ENCODE measurements at places on chromosomes 16 and 17.

DNA sequence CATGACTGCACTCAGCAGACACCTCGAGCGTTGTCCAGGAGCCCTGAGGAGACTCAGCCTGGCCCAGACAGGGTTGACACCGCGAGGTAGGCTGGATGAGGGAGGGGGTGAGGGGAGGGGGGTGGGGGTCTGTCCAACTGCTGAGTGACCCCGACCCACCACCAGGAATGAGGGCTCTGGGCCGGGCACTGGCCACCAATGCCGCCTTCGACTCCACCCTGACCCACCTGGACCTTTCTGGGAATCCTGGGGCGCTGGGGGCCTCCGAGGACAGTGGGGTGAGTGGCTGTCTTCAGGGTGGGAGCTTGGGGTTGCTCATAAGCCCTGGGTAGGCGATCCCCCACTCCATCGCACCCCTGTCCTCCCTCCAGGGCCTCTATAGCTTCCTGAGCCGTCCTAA, 2.7 kb downstream of the CARMIL2 start:
- no peak for DNase-seq

- peak; percentile 40 for DNase-seq
Observed at GRCh38 chr16:4316864-4317531, 1.1 kb downstream of the GLIS2 start.

- DNase-seq, result peak; percentile 27
Observed at GRCh38 chr16:88287219-88287618, 95.5 kb upstream of the ZNF469 start.

GRCh38 chr17:6231886-6232731, 161.9 kb downstream of the WSCD1 start:
- DNase-seq, result peak; percentile 3

DNA sequence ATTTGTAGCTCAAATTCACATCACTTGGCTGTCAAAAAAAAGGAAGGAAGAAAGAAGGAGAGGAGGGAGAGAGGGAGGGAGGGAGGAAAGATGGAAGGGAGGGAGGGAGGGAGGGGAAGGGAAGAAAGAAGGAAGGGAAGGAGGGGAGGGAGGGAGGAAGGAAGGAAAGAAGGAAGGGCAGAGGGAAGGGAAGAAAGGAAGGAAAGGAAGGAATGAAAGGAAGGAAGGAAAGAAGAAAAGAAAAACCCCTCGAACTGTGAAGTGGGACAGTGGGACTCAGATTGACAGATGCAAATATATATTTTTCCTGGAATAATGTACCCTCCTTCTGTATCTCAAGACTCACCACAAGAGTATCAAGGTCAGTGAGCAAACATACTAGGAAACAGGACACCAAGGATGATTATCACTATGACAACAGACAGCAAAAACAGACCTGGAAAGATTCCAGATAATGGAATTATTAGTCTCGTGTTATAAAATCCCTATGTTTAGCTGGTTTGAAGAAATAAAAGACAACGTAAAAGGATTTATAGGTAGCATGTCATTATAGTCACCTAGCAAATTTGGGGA, 24.2 kb upstream of the ABCA3 start:
- no peak for DNase-seq

- DNase-seq, result no peak
Observed at GRCh38 chr17:44310609-44311376, 2.4 kb downstream of the RUNDC3A start.

- DNase-seq, result no peak
Observed at GRCh38 chr16:87461466-87461991, 31.3 kb downstream of the ZCCHC14 start.

- peak; percentile 4 for DNase-seq
Observed at GRCh38 chr17:16068323-16068722, 68.7 kb downstream of the TTC19 start.

Data from fibroblast of lung (primary cell).